ENCODE measurements at places on chromosomes 2 and 18.

- no peak for DNase-seq
Measured at GRCh38 chr2:224287531-224287930, 114.4 kb downstream of the FAM124B start.

- no peak for DNase-seq
Measured at GRCh38 chr18:29160170-29160569, 983.2 kb upstream of the CDH2 start.

DNA sequence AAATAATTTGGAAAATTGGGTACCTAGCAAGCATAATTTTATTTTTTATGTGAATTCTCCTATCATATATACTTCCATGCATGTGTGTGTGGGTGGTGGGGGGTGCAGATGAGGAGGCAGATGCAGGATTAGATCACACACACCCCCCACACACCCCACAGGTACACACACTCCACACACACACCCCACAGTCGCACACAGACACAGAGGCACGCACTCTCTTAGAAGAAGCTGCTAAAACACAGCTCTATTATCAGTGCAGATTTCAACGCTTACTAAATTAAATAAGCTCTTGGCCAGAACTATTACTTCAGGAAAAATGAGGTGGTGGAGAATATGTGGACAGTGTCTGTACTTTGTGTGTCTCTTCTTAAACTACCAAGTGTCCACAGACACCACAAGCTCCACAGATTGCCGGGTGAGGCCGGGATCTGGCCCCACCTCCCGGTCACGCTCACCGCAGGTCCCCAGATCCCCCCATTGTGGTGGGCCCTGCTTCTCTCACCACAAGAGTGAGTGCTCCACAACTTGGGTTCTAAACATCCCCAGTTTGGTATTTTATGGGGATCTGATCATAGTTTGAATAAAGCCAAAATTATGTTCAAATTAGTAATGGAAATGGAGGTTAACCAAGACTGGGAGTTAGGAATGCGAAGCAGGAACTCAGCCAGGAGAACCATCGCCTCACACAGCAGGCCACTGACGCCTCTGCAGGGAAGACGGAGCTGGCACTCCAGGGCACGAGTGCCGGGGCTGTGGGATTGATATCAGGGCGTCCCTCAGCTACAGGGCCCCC is 102.1 kb downstream of the PXDN start:
- no peak for DNase-seq

DNA sequence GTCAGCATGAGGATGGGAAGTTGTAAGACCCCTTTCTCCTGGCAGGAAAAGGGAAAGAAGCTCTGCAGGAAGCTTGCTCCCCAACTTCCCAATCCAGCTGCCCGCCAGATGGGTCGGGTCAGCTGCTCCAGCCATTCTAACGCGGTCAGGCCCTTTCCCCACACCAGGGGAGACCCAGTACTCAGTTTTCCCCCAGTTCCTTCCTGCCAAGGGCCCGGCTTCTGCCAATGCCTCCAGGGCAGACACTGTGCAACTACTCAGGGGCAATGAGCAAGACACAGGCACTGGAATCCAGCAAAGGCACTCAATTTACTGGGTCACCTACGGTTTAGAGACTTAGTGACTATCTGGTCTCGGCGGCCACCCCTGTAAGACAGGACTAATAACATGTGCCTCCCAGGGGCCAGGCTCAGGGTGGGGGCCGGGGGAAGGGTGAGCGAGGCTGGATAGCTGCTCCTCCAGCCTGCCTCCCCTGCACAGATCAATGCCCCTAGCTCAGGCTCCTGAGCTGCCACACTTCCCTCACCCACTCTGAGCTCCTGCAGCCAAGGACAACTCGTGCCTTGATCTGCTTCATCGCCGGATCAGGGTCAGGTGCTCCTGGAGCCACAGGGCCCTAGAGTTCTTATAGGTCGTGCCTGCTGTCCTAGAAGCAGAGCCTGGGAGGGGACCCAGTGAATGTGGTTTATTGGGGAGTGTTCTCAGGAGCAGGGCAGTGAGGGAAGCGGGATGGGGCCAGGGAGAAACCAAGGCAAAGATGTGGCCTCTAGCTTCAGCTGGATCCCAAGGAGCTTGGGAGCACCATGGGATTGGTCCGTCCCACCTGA is 171.1 kb downstream of the ZFP36L2 start:
- DNase-seq = no peak

DNA sequence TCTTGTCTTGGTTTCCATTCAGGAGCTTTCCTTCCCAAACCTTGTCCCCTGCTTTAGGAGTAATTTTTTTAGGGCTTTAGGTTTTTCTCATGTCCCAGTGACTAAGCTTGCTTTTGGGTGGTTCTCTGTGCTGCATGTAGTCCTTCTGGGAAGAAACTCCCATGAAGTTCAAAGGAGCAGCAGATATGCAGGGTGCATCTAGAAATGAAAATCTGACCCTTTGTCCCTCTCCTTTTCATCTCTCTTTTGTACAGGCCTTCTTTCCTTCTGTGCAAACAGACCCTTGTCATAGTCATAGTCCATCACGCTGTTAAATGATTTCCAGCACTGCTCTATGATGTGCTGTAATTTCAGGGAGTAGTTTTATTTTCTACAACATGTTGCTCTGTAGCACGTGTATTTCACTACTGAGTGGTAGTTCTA is 20.4 kb downstream of the FMNL2 start:
- DNase-seq = no peak

DNA sequence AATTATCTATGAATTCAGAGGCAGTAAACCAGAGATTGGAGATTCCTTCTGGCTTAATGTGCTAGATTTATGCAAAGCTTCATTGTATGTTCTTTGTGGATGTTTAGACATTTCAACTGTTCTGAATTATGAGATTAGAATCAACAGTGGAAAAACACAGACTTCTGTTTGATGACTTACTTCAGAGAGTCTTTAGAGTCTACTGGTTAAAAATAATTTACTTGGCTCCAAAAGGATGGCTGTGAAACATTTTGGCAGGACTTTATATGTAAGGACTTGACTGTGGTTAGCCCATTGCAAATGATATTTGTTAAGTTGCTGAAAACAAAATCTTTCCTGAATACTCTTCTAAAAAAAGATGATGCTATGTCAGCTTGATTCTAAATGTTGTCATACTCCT is 25.5 kb upstream of the LRRC30 start:
- DNase-seq = no peak

DNA sequence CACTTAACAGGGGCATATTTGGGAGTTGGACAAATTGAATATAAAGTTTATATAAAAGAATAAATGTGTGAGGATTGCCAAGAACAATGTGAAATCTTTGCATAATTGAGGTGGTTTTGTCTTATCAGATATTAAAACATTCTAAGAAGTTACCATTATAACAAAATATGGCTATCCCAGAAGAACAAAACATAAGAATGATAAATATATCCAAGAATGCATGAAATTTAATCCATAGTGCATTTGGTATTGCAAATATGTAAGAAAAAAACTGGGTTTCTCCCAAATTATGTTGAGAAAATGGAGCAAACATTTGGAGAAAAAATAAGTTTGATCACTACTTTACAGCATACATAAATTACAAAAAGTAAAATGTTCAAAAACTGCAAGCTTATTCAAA is 562.4 kb downstream of the RNF144A start:
- DNase-seq = no peak

DNA sequence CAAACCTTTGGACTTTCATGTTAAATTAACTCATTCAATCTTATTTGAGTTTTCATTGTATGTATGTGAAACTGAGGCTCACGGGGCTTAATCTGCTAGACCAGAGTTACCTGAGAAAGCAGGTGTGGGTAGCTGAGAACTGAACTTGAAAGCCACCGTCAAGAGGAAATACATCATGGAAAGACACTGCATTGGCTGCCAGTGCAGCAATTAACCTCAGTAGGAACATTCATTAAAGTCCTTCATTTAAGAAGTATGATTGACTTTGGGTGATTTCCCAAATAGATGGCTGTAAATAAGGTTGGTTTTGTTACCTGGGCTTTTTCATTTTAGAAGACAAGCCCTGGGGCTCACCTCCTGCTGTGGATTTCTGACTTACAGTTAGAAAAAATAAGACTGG is 36.5 kb upstream of the MGAT5 start:
- no peak for DNase-seq

DNA sequence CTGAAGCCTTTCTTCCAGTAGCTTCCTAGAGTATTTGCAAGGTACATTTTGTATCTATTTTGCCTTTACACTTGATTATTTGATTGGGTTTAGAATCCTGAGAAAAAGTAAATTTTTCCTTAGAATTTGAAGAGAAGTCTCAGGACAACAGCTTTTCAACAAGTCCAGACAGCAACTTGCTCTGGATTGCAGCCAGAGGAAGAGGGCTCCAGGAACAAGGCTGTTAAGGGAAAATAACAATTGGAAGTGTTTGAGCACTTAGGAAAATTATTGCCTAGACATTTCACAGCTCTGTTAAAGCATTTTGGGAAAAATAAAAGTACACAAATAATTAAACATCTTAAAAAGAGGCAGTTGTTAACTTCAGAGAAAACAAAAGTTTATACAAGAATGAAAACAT is 58.3 kb upstream of the RAPGEF4 start:
- DNase-seq = no peak

- no peak for DNase-seq
Measured at GRCh38 chr2:69615078-69615625, 28.4 kb downstream of the AAK1 start.

DNA sequence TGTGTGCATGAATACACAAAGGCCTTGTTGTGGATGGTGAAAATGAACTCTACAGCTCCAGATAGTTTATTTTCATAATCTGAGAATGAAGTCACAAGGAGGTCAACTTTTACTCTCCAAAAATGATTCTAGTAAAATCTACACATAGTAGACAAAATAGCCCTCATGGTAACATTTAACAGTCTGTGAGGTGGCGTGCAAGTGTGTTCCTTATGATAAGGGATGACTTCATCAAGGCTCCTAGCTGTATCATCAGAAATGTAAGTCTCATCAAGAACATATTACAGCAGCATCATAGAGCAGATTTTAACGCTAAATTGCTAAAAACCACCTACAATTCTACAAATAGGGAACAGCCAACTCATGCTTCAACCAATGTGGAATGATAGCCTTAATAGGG is 72.3 kb upstream of the RIOK3 start:
- no peak for DNase-seq

DNA sequence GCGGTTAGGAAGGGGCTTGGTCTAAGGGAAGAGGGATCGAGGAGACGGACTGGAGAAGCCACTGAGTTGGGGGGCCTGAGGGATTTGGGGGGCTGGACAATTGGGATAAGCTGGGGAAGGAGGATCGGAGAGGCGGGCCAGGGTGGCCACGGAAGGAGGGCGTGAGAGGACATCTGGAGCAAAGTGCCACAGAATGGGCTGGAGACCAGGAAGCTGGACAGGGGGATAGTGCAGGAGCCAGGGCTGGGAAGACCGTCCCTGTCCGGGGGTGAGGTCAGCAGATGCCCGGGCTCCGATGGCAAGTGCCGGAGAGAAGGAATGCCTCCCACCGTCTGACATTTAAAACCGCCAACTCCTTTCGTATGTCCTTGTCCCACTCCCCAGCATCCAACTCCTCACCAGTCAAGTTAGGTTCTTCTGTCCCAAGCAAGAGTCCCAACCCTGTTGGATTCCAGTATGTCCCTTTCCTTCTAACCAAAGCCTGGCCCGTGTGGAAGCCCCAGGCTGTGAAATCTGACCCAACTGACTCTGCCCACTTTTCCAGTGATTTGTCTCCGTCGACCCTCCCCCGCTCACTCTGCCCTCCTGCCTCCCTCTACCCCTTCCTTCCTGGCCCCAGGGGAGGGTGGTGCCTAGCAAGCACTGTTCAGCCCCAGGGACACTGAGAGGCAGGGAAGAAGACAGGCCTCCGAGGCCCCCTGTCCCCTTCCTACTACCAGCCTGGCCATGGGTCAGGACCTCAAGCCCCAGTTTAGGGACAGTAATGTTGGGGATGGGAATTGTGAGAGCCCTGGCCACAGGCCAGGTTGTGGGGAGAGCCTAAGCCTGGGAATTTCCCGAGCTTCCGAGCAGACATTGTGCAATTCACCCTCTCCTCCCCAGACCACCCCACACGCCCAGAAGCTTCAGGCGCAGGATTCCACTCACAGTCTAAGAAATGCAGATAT is 31.5 kb upstream of the TMBIM1 start:
- DNase-seq = peak; percentile 39

DNA sequence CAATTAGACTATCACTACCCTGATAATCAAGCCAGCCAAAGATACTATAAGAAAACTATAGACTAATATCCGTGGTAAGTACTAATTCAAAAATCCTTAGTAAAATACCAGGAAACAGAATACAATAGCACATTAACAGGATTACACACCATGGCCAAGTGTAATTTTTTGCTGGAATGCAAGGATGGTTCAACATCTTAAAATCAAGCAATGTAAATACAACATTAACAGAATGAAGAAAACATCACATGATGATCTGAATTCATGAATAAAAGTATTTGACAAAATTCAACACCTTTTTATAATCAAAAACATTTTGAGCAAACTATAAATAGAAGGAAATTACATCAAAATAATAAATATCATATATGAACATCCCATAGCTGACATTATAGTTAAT is 350.7 kb upstream of the LRRTM1 start:
- no peak for DNase-seq

GRCh38 chr18:48993586-48993985 is 42.8 kb upstream of the SMAD7 start:
- no peak for DNase-seq

DNA sequence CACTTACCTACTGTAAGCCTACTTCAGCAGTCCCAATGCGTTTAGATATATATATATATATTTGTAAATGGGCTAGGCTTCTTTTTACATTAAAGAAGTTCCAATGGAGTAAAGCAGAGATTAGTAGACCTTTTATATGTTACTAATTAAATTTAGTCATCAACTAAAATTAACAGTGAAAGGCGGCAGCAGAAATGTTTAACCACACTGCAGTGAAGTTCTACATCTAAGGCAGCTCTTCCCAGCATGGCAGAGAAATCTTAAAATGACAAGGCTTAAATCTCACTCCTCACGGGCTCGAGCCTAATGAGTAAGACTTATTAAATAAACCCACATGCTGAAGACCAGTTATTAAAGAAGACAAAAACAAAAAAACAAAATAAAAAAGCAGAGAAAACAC is 19.1 kb upstream of the KANSL1L start:
- DNase-seq = no peak

DNA sequence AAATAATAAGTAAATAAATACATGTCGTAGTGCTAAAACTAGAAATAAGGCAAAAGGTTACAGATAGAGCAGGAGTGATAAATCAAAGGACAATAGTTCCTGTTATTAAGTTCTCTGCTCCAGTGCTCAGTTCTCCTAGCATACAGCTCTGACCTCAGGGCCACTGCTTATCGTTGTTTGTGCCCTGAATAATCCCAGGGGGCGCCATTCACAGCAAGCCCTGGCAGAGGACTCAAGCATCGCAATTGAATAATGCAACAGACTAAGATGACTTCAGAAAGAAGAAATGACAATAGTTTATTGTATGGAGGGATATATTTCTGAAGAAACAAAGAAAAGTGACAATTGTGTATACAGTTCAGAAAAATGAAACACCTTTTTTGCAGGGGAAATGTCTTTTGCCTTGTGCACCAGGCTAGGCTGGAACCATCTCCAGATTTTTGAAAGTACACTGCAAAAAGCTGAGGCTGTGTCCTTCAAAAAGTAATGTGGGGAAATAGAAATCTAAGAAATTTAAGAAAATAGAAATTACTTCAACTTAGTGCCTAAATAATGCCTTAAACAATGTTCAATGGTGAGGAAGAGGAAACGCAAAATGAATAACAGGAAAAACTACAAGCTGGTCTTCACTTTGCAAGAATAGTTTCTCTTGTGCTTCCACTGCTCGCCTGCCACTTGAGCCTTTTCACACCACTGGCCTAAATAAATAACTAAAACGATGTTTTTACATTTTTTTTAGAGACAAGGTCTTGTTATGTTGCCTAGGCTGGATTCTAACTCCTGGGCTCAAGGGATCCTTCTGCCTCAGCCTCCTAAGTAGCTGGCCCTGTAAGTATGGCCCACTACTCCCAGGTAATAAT is 19.0 kb upstream of the CCNYL1 start:
- DNase-seq = peak; percentile 61

Data from HEK293T (cell line).